Mammary epithelial cell (primary cell): ENCODE measurements at places on chromosomes 4 and X.

GRCh38 chrX:153778684-153779101 is 2.1 kb upstream of the SRPK3 start:
- DNase-seq: peak; percentile 64

- DNase-seq: no peak
These were observed 686.7 kb downstream of the PDHA2 start for GRCh38 chr4:96526625-96527024.

GRCh38 chr4:73193659-73194058 is 64.9 kb downstream of the ANKRD17 start:
- DNase-seq: no peak

GRCh38 chr4:98448908-98449307 is 187.7 kb downstream of the RAP1GDS1 start:
- peak; percentile 47 for DNase-seq

DNA sequence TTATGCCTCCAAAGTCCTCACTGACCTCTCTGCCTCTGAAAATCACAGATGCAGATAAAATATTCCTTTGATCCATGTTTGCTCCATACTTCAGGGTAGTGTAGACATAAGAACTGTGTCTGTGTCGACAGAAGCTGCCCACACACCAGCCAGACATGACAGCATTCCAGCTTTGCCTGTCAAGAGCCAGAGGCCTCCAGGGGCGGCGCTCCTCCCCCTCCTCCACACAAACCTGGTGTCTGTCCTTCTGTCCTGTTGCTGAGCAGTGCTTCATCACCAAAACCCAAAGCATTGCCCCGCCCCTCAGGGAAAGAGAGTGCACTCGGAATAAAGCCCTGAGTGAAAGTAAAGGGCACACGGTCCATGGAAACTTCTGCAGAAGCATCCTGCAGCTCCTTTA is 379.4 kb downstream of the FBXW7 start:
- no peak for DNase-seq

DNA sequence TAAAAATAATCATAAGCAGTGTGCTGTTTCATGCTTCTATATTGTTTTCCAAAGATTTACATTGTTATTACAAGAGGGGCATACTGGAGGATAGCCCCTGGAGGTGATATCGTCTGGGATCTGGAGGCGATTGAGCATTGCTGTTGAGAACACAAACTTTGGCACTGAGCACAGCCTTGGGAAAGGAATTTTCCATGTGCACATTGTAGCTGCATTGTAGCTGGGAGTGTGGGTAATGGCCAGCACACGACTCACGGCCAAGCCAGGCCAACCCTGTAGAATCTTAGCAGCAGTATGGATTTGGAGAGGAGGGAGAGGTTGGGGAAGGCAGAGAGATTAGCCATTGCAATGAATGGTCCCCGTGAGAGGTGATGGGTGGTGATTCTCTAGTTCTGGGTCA is 121.9 kb downstream of the SMIM20 start:
- no peak for DNase-seq

GRCh38 chr4:83581411-83582288 is 45.7 kb downstream of the GPAT3 start:
- DNase-seq: no peak

DNA sequence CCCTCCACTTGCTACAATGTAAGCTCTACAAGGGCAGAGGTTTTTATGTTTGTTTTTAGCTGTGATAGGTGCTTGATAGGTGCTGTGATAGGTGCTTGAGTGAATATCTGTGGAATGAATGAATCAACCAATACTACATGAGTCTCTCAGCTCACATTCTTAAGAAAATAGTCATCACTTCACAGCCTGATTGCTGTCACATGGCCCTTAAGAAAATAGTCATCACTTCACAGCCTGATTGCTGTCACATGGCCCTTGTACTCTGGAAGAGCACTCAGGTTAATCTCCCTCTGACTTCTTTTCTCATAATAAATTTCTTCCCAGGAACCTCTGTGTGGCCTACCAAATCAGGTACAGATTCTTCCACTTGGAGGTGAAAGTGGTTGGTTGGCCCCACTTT is 335.2 kb downstream of the TENM3 start:
- DNase-seq: peak; percentile 84
